Ecto neural progenitor cell (in vitro differentiated cells): ENCODE measurements at places on chromosomes 1 and 21.

DNA sequence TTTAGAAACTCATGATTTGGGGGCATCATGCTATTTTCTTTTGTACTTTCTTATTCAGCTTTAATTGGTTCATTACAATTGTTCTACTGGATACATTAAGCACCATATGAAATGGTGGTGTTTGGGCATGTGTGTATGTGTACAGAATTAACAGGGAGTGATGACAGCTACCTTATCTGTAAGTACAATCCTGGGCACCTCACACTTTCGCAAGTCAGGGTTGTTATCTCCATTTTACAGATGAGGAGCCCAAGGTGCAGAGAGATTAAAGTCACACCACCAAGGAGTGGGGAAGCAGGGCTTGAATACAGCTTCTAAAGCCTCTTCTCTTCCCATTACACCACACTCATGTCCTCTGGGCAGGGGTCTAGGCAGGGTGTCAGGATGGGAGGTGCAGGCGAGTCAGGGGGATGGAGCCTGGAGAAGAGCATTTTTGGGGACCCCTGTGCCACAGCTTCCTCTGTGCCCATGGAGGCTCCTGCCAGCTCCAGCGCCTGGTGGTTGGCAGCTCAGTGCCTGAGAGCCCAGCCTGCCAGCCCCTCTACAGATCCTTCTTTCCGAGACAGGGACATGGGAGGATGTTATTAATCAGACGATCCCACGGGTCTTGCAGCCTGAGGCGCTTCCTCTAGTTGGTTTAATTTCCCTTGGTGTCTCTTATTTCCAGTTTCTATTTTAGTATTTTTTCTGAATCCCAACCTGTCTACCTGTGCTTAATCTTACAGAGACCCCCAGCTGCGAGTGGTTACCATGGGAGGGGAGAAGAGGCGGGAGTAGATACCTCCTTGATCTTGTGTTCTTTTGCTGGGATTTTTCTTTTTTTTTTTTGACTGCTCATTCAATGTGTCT lies 126.2 kb upstream of the CD34 start:
- DNase-seq = no peak

GRCh38 chr1:81458186-81458585 lies 342.5 kb upstream of the ADGRL2 start:
- no peak for DNase-seq

- DNase-seq = peak; percentile 73
Observed at GRCh38 chr1:17438318-17439249, 893 bp downstream of the RCC2 start.

GRCh38 chr21:33219954-33220353 lies 9.8 kb upstream of the IFNAR2 start:
- no peak for DNase-seq

- DNase-seq = no peak
Observed at GRCh38 chr1:171256940-171257606, 8.8 kb downstream of the FMO1 start.

DNA sequence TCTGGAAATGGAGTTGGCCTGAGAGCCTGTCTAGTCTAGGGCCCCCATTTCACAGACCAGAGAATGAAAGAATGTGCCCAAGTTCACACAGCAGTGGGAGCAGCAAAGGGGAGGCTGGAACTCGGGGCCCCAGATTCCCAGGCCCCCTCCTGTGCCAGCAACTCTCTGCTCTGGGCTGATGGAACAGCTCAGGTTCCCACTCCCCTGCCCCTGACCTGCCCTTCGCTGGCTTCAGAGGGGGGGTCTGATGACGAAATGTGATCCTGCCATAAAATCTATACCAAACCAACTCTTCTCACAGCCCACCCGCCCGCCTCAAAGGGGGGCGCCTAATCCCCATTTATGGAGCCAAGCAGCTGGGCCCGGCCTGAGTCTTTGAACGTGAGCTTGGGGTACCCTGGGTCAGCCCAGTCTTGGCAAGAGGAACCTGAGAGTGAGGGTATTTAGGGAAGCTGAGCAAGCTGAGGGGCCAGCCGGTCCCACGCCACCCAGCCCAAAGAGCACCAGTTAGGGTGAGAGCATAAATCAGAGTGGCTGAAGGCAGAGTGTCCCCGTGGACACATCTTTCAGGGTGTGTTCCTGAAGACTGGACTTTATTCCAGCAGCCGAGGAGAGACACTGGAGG lies 65.0 kb downstream of the FOXD2 start:
- DNase-seq = no peak

- peak; percentile 21 for DNase-seq
Observed at GRCh38 chr1:18540136-18540765, 59.5 kb downstream of the KLHDC7A start.

DNA sequence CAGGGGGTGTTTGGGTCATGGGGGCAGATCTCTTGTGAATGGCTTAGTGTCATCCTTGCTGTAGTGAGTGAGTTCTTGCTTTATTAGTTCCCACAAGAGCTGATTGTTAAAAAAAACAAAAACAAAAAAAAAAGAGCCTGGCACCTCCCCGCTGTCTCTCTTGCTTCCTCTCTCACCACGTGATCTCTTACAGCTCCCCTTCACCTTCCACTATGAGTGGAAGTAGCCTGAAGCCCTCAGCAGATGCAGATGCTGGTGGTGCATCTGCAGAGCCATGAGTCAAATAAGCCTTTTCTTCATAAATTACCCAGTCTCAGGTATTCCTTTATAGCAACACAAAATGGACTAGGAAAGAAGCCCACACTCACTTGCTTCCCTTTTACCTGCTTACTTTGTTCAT lies 17.2 kb upstream of the RGL1 start:
- DNase-seq = no peak

GRCh38 chr1:84541679-84542078 lies 32.6 kb downstream of the CTBS start:
- DNase-seq = no peak

GRCh38 chr1:110476028-110476765 lies 25.2 kb downstream of the PROK1 start:
- no peak for DNase-seq

DNA sequence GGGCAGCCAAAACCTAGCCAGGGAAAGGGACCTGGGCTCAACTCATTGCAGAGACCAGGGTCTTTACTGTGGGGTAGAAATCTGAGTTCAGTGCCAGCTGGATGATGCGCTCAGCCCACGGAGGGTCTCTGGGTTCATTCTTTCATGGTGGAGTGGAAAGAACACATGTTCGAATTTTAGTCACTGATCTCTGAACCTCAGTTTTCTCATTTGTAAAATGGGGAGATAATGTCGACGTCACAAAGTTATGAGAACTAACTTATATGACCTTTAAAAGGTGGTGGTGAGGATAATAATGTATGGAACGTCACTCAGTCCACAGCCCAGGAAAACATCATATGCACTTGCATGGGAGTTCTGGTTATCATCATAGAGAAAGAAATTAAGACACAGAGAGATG lies 1.2 kb upstream of the TAL1 start:
- DNase-seq = no peak

DNA sequence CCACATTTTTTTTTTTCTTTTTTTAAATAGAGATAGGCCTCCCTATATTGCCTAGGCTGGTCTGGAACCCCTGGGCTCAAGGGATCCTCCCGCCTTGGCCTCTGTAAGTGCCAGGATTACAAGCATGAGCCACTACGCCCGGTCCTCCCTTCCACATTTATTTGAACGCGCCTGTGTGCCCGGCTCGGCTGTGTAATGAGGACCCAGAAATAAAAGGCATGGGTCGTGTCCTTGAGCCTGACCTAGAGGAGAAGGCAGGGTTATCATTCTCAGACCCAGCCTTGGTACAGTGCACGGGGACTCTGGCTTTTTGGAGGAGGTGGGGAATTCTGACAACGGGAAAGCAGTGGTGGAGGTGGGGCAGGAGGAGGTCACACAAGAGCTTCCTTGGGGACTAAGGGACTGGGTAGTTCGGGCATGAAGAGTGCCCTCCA lies 841 bp downstream of the CENPF start:
- DNase-seq = no peak

DNA sequence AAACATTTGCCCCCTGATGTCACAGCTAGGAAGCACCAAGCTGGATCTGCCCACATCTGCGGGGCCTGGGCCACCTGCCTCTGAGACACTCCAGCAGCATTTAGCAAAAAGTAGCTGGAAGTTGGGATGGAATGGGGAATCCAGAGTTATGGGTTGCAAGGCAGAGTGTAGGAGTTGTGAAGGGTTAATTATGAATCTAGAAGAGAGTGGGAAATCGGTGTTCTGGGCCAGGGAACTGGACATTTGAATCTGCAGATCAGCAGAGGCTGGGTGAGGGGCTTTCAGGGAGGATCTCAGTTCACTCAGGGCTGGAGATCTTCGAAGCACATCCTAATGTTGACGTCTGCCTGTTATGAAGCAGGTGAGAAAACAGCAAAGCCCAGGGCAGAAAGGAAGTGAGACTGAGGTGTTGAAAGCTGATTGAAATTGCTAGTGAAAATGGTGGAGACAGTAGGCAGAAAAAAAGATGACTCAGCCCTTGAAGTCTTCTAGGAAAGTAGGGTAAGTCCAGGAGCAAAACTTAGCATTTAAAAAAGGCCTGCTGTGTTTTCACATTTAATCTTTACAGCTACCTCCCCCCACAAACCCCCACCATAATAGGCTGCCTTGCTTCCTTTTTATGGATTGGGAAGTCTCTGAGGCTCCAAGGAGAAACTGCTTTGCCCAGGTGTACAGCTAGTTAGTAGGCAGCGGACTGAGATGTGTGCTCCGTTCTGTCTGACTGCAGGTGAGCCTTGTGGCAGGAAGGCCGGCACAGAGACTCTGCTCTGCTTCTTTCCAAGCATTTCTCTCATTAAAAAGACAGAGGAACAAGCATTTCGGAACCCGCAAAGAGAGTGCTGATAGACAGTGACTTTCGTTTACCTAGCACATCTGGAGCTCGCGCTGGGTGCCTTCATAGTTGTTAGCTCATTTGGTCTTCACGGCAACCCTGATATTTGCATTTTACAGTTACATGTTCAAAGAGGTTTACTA lies 7.2 kb downstream of the VANGL1 start:
- DNase-seq = no peak

DNA sequence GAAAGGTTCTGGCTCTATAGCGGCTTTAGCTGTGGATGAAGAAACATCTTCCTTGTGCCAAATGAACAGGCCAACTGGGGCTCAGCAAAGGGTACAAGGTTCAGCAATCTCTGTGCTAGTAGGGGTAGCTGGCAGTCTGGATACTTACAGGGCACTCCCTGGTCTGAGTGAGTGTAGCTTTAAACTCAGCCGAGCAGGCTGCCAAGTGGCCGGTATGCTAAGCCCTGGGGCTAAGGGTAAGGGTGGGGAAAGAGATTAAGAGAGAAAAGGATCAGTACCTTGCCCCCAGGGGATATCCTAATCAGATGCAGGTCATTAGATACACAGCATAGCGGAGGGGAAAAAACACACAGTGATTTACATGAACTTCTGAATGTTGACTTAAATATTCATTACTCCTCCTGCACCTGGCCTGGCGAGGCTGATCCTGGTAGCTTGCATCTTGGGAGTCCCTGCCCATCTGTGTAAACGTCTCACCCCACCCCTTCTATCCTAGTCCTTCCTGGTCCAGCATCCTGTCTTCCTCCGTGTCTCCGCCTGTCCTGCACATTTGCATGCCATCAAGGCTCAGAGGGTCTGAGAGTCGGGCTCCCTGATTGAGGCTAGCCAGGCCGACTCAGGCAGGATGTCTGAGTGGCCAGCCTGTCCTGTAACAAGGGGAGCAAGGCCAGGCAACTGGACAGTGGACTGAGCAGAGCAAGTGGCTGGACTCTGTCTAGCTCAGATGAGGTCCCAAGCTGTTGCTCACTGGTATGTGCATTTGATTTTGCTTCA lies 39.5 kb upstream of the CNTN2 start:
- DNase-seq = peak; percentile 58

DNA sequence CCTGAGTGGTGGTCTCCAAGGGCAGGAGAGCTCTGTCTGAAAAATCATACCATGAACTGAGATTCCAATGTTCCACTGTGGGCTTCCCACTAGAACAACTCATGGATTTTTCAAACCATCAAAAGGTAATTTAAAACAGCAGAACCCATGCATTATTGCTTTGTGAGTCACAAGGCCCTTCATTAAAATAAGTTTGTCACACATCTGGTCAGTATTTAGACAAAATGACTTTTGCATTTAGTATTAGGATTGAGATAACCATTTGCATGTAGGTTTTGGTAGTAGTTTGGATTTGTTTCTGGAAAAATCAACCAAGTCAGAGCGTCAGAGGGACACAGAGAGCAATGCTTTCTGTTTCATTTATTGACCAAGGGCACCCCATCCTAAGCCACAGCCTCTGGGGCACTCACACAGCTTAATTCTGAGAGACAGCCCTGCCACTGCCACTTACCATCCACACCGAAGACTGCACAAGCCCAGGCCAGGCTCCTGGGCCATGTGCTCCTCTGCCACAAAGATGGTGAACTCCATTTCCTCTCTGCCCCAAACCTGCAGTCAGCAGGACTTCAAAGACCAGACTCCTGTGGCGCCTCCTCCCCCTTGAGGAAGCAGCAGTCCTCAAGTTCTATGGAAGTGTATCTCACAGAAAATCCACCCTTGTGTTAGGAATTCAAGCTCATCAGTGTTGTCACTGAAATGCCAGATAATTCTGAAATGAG lies 132.6 kb upstream of the DUSP10 start:
- no peak for DNase-seq

DNA sequence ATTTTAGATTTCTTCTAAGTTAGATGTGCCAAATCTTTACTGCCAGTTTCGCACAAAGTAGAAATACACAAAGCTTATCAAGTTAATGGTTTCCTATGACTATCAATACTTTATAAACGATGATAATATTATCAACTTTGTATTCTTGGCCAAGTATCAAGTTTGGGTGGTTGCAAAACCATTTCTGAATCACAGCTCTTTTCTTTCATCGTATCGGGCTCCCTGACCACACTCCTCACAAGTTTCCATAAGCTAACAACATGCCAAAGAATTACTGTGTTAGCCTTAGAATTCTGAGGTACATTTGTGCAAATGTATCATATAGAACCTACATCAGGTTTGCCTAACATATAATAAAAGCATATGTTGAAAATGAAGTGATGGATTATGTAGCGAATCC lies 311.0 kb downstream of the KCTD3 start:
- no peak for DNase-seq

DNA sequence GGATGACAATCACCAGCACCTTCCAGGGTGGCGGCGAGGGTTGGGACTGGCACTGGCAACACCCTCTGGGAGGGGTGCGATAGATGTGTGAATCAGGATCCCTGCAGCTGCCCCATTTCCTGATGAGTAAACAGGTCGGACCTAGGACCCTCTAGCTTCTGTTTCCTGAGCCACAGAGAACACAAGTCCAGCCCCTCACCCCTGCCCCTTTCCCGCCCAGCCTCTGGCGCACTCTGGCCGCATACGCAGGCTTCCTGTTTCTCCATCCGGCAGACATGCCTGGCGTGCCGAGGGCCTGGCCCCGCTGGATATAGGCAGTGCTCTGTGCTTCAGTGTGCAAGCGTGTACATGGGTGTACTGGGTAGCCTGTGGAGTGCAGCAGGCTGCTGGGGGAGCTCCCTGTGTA lies 4.6 kb downstream of the PEAR1 start:
- no peak for DNase-seq
